DMS 273 treated with DMSO at 0.1 percent for 48 hours (cell line): ENCODE measurements at places on chromosomes 11 and 22.

GRCh38 chr11:43984519-43985385, 42.3 kb downstream of the C11orf96 start:
- no peak for DNase-seq

DNA sequence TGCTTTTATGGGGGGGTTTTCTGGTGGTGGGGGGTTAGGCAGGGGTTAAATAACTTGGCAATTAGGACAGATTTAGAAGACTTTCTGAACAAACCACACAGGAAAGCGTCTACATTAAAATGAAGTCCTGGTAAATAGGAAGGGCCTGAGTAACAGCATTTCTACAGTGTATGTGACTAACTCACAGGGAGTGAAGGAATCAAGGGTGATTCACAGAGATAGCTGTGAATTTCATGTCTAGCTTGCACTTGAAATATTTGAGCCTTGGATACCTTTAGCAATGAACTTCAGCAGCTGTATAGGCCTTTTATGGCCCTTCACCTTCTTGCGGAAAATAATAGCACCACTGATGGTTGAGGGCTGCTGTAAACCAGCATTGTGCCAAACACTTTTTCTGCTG, 26.1 kb upstream of the LDHA start:
- no peak for DNase-seq

- no peak for DNase-seq
Measured at GRCh38 chr11:94997437-94997836, 23.9 kb downstream of the KDM4D start.

DNA sequence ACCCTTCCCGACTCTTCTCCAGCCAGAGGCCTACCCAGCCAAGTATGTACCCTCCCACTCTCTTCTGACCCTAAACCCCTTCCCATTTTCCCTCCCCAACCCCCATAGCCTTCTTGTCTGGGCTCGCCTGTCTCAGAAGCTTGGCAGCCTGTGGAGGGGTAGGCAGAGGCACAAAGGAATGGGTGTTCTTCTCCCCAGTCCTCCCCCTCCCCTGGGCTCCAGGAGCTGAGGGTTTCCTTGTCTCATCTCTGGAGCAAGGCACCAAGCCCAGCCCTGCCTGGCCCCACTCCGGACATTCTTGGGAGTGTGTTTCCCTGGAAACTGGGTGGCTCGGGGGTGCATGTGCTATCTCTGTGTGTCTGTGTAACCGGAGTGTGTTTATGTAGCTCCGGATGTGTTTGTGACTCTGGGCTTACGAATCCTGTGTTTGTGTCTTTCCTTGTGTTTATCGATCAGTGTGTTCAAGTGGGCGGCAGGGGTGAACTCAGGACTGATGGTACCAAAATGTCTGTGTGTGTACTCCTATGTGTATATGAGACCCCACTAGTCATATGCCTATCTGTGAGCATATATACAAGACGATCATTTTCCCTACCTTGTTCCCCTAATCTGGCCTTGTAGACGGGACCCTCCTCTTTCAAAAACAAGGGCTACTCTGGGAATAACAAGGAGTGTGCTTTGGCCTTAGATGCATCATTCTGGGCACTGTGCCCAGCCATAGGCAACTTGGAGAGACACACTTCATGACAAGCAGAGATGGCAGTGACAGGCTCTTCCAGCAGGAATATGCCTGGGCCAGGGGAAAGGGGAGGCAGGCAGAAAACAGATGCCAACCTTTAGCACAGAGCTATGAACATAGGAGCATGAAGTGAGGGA, 10.9 kb downstream of the PHLDB1 start:
- no peak for DNase-seq

DNA sequence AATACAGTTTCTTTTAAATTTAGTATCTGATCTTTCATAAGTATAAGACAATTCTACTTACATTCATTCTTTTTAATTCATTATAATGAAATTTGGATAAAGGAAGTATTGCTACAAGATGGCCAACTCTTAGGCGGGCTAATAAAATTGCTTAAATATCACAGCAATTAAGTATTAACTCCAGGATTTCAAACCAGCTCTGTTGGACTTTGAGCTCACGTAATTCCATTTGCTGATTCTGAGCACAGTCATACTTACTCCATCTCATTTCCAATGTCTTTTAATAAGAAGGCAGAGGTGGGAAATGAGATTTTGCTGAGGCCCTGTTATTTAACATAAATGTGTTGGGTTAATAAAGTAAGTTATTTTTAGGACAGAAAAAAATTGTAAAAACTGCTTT, 748.1 kb downstream of the KCNA4 start:
- DNase-seq, result no peak

DNA sequence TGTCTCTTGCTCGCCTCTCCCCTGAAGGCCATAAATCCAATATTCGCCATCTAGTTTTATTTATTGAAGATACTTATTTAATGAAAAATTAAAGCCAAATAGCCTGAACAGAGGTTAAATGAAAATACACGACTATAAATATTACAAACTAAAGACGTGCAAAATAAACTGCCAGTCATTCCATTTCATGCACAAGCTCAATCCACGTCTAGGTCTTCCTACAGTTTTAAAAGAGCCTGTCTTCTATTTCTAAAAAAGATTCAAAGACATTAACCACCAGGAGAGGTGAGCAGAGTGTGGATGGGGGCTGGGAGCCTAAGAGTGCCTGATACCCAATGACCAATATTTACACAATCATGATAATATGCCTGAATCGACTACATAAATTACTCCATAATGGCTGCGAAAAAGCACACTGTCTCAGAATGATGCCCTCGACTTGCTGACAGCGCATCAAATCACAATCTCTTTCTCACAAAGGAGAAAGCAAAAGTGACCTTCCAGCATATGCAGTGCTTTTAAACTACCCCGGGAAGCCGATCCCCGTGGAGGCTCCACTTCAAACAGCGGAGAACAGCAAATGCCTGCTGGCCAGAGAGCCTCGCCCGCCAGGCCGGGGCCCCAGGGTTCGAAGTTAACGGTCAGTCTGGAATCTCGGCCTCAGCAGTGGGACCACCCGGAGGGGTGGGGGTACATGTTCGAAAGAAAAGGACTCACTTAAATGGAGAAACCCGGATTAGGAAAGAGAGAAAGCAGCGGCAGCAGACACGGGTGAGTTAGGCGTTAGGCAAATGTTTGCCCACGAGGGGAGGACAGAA, 1.7 kb downstream of the FCHSD2 start:
- no peak for DNase-seq

GRCh38 chr22:28910569-28911303, 27.4 kb downstream of the ZNRF3 start:
- no peak for DNase-seq

DNA sequence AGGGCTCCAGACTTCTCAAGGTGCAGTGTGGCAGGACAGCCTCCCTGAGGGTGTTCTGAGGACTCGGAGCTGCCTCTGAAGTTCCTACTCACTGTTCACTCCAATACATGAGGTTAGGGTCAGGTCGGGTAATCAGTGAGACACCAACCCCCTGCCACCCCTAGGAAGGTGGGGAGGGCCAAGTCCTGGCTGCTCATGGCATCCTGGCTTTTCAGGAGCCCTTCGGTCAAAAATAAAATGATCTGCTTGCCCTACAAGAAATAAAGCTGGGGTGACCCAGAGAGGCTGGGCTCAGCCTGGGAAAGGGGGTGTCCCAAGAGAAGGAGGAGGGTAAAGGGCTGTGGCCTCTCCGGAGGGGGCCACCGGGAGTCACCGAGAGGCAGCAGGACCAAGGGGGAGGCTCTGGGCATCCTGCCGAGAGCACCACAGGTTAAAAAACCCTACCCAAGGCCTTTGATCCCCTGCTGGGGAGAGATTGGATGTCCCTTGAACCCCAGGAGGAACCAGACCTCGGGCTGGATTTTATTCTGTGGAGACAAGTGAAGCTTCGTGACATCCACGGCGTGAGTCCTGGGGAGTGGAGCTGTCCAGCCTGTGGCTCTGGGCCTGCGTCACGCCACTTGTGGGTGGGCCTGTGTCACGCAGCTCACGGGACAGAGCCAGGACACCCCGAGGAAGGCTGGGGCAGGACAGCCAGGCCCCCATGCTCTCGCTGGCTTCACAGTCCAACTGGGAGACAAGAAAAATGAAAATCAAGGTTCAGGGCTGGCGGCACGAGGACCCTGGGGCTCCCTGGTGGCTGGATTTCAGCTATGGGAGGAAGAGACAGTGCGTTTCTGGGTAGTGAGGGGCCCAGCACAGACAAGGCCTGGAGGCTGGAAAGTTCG, 102.2 kb upstream of the FGF3 start:
- no peak for DNase-seq

- no peak for DNase-seq
Measured at GRCh38 chr11:134879931-134880330, 467.9 kb upstream of the B3GAT1 start.

- no peak for DNase-seq
Measured at GRCh38 chr22:19533049-19533626, 8.9 kb upstream of the CLDN5 start.

DNA sequence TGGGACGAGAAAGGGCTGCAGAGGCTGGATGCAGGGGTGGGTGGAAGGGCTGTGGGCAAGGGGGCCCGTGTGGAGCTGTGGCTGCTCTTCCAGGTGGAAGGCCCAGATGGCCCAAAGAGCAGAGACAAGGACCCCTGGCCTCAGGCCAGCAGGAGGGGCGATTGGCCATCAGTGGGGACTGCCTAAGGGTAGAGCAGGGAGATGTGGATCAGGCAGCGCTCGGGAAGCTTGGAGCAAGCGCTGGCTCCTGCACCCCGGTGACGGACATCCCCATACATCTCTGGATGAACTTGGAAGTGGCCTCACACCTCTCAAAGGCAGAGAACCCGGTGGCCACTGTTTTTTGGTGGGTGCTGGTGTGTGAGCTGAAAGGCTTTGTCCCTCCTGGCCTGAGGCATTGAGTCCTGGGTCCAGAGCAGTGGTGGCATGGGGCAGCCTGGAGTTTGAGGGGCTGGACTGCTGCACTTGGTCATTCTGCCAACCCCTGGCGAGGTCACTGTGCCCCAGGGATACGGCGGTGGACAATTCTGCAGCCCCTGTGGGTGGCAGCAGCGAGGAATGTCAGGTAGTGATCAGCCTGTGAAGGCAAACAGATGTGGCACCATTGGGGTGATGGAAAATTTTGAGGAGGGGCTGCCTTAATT, 5.9 kb downstream of the FRMD8 start:
- no peak for DNase-seq

DNA sequence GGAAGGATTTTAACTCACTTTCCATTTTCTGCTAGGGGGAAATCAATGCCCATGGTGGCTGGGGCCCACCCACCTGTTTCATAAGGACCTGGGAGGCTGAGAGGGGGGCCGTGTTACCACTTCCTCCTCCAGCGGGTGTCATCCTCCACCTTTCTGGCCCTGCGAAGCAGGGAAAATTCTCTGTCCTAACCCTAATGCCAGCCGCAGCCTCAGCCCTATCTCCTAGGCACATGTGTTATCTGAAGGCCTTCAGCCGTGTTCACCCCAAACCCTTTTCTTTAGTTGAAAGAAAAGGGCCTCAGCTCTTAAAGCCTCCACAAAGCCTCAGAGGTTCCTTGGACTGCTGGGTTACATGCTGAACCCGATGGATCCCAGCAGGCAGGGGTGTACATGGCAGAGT, 55.4 kb upstream of the NECTIN1 start:
- DNase-seq, result no peak

DNA sequence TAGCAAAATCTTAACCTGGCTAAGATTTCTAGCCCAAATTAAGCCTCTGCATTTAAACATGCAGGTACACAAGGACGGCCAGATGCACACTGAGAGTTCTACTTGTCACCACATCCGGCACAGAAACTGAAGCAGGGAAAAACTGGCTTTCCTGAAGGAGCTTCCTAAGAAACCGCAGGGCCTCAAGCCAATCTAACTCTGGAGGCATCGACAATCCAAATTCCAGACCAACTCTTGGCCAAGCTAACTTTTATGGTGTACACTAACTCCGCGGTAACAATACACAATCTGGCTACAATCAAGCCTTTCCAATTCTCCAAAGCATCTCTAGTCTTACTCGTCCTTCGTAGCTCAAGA, 1.2 kb downstream of the MSANTD2 start:
- no peak for DNase-seq

GRCh38 chr22:41009222-41009948, 58.2 kb downstream of the RBX1 start:
- no peak for DNase-seq

GRCh38 chr11:104968856-104969776, 742 bp upstream of the CASP4 start:
- no peak for DNase-seq

GRCh38 chr11:33861386-33861785, 30.5 kb downstream of the LMO2 start:
- no peak for DNase-seq

GRCh38 chr11:32466279-32466915, 31.1 kb upstream of the WT1 start:
- no peak for DNase-seq

GRCh38 chr22:33561149-33561807, 359.0 kb downstream of the LARGE1 start:
- DNase-seq, result no peak

DNA sequence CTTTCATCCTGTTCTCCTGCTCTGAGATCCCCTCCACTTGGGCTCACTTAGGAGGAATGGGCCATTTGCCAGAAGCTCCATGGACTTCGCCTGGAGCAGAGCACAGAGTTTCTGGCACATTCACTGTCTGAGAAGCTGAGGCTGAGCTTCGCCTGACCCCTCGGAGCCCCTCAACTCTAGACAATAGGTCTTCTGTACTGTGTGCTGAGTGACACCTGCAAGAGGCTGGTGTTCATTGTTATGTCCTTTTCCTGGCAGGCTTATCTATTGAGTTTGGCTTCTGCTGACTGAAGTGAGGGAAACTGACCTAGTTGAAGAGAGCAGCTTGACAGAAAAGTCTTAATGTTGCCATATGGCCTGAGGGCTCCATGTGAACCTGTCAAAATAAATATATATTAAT, 124.3 kb downstream of the EHF start:
- DNase-seq, result no peak

DNA sequence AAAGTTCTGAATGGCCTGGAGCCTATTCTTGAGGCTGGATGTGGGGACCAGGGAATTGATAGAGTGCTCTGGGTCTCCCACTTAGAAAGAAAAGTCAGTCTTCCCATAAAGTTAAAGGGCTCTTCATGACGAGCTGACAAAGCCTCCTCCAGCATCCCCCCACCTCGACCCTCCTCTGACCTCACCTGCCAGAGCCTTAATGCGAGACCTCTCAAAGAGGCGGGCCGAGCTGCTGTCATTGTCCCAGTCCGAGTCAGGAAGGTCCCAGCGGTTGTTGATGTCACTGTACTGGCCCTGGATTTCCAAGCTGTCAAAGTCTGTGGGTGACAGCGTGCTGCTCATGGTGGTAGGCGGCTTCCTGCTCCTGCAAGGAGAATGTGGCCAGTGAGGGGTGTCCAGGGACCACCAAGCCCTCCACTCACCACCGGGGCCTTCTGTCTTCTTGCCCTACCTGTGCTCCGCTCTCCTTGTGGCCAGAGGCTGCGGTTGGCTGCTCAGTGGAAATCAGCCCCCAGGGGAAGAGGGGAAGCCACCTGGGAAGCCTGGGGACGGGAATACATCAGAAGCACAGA, 8.0 kb downstream of the SPTBN2 start:
- no peak for DNase-seq

GRCh38 chr11:8371516-8371884, 107.8 kb upstream of the LMO1 start:
- no peak for DNase-seq

GRCh38 chr22:20428496-20429253, 8.9 kb downstream of the SCARF2 start:
- no peak for DNase-seq
